ENCODE measurements at places on chromosomes 12 and 14. TPM values are rescaled to one million over a fixed set of nuclear protein-coding genes. Genes with fewer than 3 reads are reported as not detected.

DNA sequence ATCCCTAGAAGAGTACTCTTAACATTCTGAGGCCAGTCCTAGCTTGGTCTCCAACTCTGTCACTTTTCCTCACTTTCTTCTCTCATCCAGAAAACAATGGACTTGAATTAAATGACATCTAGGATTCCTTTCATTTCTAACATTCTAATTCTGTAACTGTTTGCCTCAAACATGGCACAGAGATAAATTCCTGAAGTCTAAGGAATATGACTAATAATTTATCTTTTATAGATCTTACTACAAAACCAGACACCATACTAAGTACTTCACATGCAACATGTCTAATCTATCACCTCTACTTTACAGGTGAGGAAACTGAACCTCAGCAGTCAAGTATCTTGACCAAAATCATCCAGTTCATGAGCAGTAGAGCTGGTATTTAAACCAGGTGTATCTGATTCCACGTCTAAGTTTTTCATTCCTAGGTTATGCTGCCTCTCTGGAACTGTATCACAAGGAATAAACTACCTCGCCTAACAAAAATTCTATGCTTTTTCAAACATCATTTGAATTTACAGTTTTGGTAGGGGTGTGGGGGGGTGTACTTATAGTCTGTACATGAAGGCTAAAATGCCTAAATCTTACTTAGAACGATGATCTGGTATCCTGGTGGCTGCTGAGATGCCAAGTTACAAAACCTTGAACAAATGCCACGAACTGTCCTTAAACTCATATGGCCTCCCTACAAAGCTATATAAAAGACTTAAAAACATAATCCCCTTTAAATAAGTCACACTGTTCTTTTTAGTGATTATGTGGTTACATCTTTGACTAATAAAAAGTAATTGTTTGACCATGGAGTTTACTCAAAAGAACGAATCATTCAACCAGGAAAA is 41.6 kb downstream of the ATXN2 start:
- DNase-seq, result no peak

DNA sequence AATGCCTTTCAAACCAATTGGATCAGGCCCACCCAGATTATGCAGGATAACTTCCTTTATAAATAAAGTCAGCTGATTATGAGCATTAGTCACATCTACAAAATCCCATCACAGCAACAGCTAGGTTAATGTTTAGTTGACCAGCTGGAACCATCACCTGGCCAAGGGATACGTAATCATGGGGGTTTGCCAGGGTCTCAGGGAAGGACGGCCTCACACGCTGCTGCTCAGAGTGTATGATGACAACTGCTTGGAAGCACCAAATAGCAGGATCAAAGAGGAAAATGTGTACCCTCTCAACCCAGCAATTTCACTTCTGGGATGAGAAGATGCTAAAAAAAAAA is 162.6 kb downstream of the SLC15A4 start:
- DNase-seq, result no peak

DNA sequence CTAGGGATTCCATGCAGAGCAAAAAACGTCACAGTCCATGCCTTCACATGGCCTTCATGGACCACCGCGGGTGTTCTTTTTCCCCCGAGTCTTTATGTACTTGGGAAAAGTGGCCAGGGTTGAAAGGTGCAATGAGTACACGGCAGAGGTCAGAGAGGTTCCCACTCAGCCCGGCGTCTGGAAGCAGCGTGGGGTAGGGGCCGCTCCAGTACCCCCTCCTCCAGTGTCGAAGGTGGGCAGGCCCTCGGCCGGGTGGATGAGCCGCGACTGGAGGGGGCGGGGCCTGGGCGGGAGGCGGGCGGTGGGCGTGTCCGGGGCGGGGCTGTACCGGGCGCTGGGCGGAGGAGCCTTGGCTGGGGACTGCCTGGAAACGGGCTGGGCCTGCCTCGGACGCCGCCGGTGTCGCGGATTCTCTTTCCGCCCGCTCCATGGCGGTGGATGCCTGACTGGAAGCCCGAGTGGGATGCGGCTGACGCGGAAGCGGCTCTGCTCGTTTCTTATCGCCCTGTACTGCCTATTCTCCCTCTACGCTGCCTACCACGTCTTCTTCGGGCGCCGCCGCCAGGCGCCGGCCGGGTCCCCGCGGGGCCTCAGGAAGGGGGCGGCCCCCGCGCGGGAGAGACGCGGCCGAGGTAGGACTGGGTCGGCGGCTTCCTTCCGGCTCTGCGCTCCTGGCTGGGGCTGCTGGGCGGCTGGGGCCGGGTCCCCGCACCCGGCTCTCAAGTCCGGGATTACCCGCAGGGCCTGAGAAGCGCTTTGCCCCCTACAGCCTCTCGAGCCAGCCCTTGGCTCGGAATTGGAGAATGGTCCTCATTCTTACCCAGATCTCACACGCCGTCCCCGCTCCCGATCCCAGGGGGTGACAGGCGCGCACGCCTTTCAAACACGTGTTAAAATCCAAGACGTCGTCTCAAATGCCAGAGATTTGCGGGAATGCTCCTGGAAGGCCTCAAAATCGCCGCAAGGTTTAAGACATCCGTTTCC is at the start of gene RXYLT1:
TSS of gene RXYLT1 (plus strand) at position 412 of the 984 bp plus-strand sequence. CDS start at position 464, 52 bp downstream.
- DNase-seq, result peak; percentile 52

The SLC41A2 gene
- 38.6 TPM for total RNA-seq

The PLXNC1 gene
- total RNA-seq, result 4.2 TPM

GRCh38 chr12:558580-558979 is 98.8 kb downstream of the B4GALNT3 start:
- no peak for DNase-seq

The RNASE7 gene
- total RNA-seq, result not detected

DNA sequence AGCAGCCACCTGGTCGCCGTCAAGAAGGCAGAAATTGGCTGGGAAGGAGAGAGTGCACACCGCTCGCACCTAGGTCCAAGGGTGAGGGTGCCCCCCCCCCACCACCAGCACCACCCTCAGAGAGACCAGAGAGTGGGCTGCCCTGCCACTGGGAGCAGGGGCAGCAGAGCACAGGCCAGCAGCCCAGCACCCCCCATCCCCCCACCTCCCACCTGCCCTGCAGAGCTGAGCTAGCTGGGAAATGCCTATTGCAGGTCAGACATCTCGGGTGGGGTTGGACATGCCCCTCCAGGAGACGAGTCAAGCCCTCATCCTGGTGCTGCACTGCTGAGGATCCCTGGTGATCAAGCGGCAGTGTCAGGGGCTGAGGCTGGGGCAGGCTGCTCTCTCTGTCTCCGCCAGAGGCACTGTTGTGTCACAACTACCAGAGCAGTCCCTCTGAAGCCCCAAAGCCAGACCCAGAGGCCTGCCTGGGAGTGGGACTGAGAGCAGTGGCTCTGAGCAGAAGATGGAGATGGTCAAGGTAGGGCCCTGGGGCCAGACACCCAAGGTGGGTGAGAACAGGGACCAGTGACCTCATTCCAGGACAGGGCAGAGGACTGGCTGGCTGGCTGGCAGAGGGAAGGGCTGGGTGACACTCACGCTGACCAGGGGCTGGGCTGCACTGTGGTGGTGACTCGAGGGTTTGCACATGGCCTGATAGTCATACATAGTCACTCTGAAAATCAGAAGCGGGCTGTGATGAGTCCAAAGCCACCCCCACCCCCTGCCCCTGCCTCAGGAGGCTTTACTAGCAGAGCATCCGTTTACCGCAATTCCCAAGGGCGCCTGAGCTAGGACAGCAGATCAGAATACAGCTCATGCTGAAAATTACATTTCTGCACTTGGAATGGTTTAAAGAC is 19.7 kb upstream of the LRTM2 start:
- peak; percentile 20 for DNase-seq

GRCh38 chr14:90551070-90551704 is 154.4 kb downstream of the CALM1 start:
- DNase-seq, result no peak

The RAD9B gene
- not detected for total RNA-seq

The ADCY4 gene
- total RNA-seq, result 50.1 TPM

- no peak for DNase-seq
These were observed 157.1 kb downstream of the PHLDA1 start for GRCh38 chr12:75874441-75874840.

The TRIM9 gene
- 4.8 TPM for total RNA-seq

DNA sequence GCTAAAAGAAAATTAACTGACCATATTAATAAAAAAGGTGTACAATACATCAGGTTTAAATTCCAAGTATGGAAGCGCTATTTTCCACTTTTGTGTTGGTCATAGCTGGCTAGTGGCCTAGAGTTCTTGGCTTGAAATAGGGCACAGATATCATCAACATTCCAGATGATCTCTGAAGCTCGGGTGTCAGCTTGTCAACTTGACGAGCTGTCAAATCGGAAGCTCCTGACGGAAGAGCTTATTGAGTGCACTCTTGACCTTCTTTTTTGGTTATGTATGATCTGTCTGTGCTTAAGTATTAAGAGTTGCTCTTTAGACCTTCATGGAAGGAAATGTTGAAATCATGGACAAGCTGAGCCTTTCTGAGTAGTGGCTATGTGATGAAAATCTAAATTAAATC is 177.9 kb downstream of the APAF1 start:
- DNase-seq, result no peak
